ENCODE measurements at places on chromosomes 1 and 21.

- DNase-seq, result no peak
Measured at GRCh38 chr1:160146107-160146506, 5.3 kb upstream of the ATP1A4 start.

- no peak for DNase-seq
Measured at GRCh38 chr1:223225481-223225880, 82.4 kb upstream of the TLR5 start.

- no peak for DNase-seq
Measured at GRCh38 chr1:161187311-161187710, 10.0 kb upstream of the B4GALT3 start.

GRCh38 chr1:115280064-115280463 lies 58.0 kb downstream of the NGF start:
- no peak for DNase-seq

DNA sequence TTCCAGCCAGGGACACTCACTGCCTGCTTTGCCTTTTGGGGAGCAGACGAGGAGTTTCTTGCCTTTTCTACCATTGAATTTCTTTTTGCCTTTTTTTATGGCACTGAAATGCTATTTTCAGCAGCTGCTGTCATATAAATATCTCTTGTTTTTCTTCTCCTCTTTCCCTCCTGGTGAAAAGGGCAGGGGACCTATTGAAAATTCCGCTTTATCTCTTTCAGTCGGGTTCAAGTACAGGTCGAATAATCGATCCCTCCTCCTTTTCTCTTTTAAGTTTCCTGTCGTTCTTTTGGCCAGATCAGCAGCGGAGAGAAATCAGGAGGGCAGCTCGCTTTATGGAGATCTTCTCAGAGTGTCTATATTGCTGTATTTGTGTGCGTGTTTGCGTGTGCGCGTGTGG lies 67.4 kb upstream of the CASZ1 start:
- no peak for DNase-seq
